ENCODE measurements at places on chromosomes 1 and 21.

DNA sequence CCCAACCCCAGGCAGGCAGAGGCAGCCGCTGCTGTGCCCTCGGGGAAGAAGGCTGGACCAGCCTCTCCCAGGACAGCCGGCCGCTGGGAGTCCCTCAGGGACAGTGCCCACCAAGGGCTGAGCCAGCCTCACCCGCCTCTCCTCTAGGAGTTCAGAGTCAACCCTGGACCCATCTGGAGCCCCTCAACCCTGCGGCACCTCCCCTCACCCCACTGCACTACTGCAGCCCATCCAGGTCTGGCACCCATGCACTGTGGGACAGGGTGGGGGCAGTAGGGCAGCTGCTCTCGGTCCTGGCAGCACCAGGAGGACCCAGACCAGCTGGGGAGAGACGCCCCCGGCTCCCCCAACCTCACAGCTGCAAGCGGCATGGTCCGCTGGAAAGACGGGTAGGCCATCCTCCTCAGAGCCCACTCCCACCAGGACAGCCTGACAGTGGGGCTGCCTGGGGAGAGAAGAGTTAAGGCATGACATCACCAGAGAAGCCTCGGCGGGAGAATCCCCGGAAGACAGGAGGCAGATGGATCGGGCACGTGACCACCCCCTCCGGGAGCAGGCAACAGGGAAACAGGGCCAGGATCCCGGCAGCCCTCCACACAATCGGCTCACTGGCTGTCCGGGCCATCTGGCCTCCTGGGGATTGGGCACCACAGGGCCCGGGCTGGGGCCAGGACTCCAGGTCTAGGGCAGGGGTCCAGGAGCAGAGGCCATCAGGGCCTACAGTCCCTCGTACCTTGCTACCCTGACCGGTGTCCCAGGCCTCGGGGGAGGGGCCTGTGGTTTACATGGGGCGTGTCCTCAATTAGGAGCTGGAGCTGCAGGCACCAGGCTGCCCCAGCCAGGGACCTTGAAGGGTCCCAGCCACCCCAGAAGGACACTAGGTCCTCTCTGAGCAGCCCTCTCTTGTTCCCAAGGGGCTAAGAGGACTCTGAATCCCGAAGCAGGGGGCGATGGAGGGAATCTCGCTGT is 3.1 kb downstream of the ACAP3 start:
- peak overlapping the region; percentile 84 for H3K4me3 ChIP-seq
- peaks cover 2% of the 10 kb centered on the region for H3K36me3 ChIP-seq
- no peak for DNase-seq

GRCh38 chr1:228299211-228299610 is 91.4 kb downstream of the OBSCN start:
- no peaks in the 10 kb centered on the region for H3K36me3 ChIP-seq
- DNase-seq: peak; percentile 10
- H3K4me1 ChIP-seq: no peaks in the 10 kb centered on the region

DNA sequence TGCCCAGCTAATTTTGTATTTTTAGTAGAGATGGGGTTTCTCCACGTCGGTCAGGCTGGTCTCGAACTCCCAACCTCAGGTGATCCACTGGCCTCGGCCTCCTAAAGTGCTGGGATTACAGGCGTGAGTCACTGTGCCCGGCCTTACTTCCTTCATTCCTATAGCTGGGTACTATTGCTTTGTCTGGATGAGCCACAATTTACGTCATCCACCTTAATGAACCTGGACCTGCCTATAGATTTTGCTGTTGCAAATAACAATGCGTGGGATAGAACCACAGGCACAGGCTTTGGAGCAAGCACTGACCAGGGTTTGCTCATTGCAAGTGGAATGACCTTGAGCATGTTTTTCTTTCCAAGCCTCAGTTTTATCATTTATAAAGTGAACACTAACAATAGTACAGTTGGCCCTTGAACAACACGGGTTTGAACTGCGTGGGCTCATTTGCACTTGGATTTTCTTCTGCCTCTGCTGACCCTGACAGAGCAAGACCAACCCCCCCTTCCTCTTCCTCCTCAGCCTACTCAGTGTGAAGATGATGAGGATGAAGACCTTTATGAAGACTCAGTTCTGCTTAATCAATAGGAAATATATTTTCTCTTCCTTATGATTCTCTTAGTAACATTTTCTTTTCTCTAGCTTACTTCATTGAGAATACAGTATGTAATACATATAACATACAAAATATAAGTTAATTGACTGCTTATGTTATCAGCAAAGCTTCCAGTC is 33.3 kb upstream of the BECN2 start:
- H3K4me1 ChIP-seq: no peaks in the 10 kb centered on the region
- H3K36me3 ChIP-seq: no peaks in the 10 kb centered on the region
- no peak for DNase-seq
- no peak overlapping the region for H3K27ac ChIP-seq
- H3K4me3 ChIP-seq: no peak overlapping the region
- H3K27me3 ChIP-seq: no peaks in the 10 kb centered on the region

- no peak overlapping the region for H3K4me3 ChIP-seq
- no peak for DNase-seq
- H3K36me3 ChIP-seq: peaks cover 68% of the 10 kb centered on the region
- H3K27ac ChIP-seq: no peak overlapping the region
- H3K27me3 ChIP-seq: no peaks in the 10 kb centered on the region
Observed at GRCh38 chr1:6645018-6645417, 20.4 kb downstream of the THAP3 start.

DNA sequence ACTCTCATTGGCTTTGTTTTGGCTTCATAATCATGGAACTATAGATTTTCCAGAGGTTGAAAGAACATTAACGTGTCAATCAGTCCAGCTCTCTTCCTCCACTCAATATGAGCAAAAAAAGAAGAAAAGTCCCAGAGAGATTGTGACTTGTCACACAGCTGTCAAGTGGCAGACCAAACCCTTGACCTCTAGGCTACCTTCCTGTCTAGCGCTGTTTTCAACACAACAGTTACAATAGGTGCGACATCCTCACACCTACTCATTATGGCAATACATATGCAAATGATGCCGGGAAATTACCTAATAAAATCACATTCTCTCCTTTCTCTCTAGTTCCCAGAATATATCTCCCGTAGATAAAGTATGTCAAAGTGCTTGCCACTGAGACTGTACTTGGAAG is 1.1 kb downstream of the WARS2 start:
- H3K27me3 ChIP-seq: no peaks in the 10 kb centered on the region
- no peak for DNase-seq
- peaks cover 31% of the 10 kb centered on the region for H3K4me1 ChIP-seq
- H3K27ac ChIP-seq: peak overlapping the region; percentile 99
- H3K4me3 ChIP-seq: peak overlapping the region; percentile 72
- H3K36me3 ChIP-seq: no peaks in the 10 kb centered on the region

DNA sequence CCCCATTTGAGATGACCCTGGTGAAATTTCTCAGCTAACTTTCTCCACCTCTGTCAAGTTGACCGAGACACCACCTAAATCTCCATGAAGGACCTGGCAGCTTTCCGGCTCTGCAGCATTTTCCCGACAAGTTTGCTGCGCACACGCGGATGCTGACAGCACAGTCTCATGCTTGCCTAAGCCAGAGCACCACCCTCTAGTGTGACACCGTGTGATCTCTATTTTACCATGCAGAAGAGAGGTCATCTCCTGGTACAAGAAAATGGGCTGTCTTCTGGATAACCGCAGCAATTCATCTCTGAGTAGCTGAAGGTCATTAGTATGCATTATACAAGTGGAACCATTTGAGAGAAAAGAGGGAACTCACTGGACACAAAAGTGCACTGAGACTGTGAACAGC is 38.9 kb upstream of the H6PD start:
- no peaks in the 10 kb centered on the region for H3K27me3 ChIP-seq
- H3K36me3 ChIP-seq: no peaks in the 10 kb centered on the region
- DNase-seq: no peak
- peaks cover 12% of the 10 kb centered on the region for H3K4me1 ChIP-seq
- H3K27ac ChIP-seq: peak overlapping the region; percentile 66

- no peak overlapping the region for H3K27ac ChIP-seq
- no peaks in the 10 kb centered on the region for H3K36me3 ChIP-seq
- no peaks in the 10 kb centered on the region for H3K27me3 ChIP-seq
- DNase-seq: no peak
- H3K4me1 ChIP-seq: no peaks in the 10 kb centered on the region
Observed at GRCh38 chr1:40299366-40300248, 17.5 kb downstream of the COL9A2 start.

DNA sequence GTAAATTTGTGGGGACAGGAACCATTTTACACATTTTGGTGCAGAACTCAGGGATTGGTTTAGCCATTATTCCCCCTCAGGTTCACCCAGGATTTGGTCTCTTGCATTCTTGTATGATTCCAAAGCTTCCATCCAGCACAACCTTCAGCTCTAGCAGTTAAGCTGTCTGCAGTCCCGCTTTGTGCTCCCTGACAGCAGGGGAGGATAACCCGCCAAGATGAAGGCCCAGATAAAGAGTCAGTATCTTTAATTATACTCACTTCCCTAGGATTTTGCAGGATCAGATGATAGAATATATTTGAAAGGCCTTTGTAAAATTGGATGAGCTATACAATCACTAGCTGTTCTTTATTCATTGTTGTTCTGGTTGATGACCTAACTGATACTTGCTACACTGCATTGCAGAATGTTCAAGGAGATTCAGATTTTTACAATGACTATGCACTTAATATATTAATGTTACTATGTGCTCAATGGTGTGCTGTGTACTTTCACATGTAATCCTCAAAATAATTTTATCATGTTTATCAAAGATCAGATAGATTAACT is 49.8 kb downstream of the SLC16A1 start:
- no peak overlapping the region for H3K4me3 ChIP-seq
- no peak for DNase-seq
- H3K27ac ChIP-seq: peak overlapping the region; percentile 54
- H3K4me1 ChIP-seq: peaks cover 5% of the 10 kb centered on the region

GRCh38 chr1:203323587-203323986 is 18.3 kb downstream of the BTG2 start:
- peak overlapping the region; percentile 98 for H3K27ac ChIP-seq
- H3K4me3 ChIP-seq: no peak overlapping the region
- DNase-seq: no peak
- H3K36me3 ChIP-seq: no peaks in the 10 kb centered on the region

- H3K27ac ChIP-seq: no peak overlapping the region
- H3K36me3 ChIP-seq: no peaks in the 10 kb centered on the region
- H3K4me1 ChIP-seq: peaks cover 8% of the 10 kb centered on the region
- no peaks in the 10 kb centered on the region for H3K27me3 ChIP-seq
- H3K4me3 ChIP-seq: no peak overlapping the region
Observed at GRCh38 chr1:158028969-158029368, 35.5 kb downstream of the KIRREL1 start.

- peaks cover 38% of the 10 kb centered on the region for H3K36me3 ChIP-seq
- H3K4me1 ChIP-seq: peaks cover 11% of the 10 kb centered on the region
- H3K27me3 ChIP-seq: no peaks in the 10 kb centered on the region
- H3K27ac ChIP-seq: peak overlapping the region; percentile 80
- H3K4me3 ChIP-seq: peak overlapping the region; percentile 82
- no peak for DNase-seq
Observed at GRCh38 chr1:156194300-156194652, 372 bp downstream of the SLC25A44 start.

DNA sequence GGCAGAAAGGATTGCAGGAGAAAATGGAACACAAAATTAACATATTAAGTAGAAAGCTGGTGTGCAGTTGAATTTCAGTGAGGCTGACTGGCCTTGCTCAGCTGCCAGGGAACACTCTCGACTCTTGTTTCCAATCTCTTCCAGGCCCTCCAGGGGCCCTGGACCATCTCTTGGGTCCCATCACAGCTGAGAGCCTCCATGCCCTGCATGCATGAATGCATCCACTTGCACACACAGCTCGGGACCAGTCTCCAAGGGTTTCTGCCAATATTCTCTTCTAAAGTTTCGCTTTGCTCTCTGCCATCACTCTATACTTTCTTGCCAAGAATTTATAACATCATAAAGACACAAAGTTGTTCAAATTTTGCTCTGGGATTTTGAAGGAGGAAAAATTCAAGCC is 200.3 kb downstream of the DSCAM start:
- H3K27me3 ChIP-seq: no peaks in the 10 kb centered on the region
- no peaks in the 10 kb centered on the region for H3K36me3 ChIP-seq

- H3K27ac ChIP-seq: peak overlapping the region; percentile 63
- peaks cover 11% of the 10 kb centered on the region for H3K36me3 ChIP-seq
- H3K4me3 ChIP-seq: no peak overlapping the region
- H3K4me1 ChIP-seq: peaks cover 85% of the 10 kb centered on the region
- no peaks in the 10 kb centered on the region for H3K27me3 ChIP-seq
Observed at GRCh38 chr21:14523234-14523633, 22.9 kb downstream of the SAMSN1 start.

DNA sequence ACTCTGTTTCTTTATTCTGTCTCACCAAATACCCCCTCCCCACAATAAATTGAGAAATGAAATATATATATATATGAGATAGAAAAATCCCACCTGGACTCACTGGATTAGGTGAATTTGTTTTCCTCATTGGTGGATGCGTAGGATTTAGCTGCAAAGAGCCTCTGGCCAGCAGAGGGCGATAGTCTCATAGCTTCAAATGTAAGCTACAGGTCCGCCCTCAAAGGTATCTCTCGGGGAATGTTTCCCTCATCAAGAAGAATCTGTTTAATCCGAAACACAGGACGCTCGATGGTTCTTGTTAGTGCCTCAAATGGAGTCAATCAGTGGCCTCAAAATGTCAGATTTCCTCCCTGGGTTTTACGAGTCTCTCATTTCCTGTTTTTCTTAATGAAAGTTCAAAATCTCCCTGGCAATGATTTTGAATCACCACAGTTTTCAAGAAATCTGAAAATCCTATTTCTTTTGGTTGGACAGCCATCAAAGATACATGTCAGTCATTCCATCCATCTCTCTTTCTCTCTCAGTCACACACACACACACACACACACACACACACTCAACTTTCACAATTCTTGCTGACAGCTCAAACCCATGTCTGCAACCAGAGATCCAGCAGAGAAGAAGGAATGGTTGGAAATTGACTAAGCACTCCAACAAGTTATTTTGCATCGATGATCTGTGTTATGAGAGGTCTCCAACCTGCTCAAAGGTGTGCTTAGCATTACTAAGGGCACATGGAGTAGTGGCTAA is 13.9 kb upstream of the CAMK1G start:
- H3K27ac ChIP-seq: no peak overlapping the region
- no peaks in the 10 kb centered on the region for H3K36me3 ChIP-seq
- peak; percentile 84 for DNase-seq
- peaks cover 15% of the 10 kb centered on the region for H3K4me1 ChIP-seq
- H3K4me3 ChIP-seq: no peak overlapping the region
- H3K27me3 ChIP-seq: no peaks in the 10 kb centered on the region

All from spleen (tissue), 13 donors.